PC-9 (cell line): ENCODE measurements at places on chromosomes 3 and 15.
A peak's percentile ranks its signal among the peaks of the same experiment; 100 is the strongest.

DNA sequence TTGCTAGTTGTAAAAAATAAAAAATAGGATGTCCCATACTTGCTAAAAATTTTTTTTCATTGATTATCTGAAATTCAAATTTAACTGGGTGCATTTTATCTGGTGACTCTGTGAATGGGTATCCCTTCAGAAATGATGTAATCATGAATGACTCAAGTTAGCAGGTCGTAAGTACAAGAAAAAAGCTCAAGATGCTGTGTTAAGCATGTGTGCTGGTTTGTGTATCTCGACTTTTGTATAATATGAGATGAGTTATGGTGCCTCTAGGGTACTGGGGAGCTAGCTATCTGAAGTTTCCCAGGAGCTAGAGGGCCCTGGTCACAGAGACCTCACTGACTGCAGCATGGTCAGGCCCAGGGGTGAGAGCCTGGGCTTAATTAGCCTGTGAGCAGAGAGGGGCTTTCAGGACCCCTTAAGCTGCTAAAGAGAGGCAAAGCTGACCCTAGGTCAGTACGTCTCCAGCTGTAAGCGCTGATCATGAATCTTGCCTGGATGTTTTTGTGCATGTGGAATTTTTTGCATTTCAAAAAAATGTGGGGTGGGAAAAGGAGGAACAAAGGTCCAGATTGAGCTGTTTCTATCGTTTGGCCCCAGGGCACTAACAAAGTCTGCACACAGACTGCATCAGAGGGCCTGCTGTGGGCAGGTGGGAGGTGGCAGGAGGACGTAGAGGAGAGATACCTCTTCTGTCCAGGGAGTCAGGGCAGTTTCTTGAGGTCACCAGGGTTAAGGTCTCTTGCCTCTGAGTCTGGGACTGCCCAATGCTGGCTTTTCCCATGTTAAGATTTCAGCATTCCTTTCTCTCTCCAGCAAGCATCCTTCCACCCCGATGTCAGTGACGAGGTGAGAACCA lies 233.2 kb upstream of the TPM1 start:
- no peak for DNase-seq

- DNase-seq = peak; percentile 59
These were observed at the start of gene NLGN1 for GRCh38 chr3:173397161-173398110. Gene NLGN1 (plus strand): TSS chr3:173397744.

GRCh38 chr3:120081719-120082118 lies 12.5 kb downstream of the GSK3B start:
- DNase-seq = no peak

DNA sequence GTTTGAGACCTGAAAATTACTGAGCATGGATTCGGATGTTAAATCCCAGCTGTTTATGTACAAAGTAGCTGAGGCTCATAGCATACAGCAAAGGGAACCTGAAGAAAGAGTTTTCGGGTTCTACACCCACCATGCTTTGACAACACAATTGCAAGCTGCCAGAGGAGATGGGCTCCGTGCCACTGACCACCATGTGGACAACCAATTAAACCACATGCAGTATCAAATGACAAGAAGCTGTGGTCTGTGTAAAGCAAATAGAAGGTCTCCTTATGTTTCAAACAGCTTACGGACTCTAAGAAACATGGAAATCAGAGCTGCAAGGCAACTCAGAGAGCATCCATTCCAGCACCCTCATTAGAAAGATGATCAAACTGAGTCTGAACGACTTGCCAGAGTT lies 12.9 kb downstream of the GABRB3 start:
- DNase-seq = no peak

DNA sequence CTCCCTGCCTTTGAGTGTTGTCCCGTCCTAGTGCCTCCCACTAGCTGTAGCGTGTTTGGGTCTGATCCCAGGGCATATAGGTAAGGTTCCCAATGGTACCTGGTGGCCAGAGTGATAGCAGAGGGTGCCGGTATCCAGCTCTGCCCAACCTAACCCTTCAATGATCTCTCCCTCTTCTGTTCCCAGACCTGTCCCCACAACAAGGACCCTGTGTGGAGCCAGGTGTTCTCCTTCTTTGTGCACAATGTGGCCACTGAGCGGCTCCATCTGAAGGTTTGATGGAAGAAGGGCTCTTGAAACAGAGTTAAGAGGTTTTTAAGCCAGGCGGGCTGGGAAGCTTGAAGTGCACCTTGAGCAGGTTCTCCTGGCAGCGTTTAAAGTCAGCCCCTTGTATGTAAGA lies 35.5 kb downstream of the ESYT3 start:
- DNase-seq = no peak

GRCh38 chr15:88590759-88591158 lies 30.4 kb upstream of the AEN start:
- DNase-seq = no peak

- DNase-seq = no peak
These were observed 316.2 kb downstream of the PTPRG start for GRCh38 chr3:61877359-61878138.

- DNase-seq = no peak
These were observed 71.4 kb upstream of the TLE3 start for GRCh38 chr15:70169147-70169546.

GRCh38 chr3:54137311-54137710 lies 15.0 kb downstream of the CACNA2D3 start:
- no peak for DNase-seq

GRCh38 chr3:105253225-105253624 lies 113.5 kb upstream of the ALCAM start:
- DNase-seq = no peak

DNA sequence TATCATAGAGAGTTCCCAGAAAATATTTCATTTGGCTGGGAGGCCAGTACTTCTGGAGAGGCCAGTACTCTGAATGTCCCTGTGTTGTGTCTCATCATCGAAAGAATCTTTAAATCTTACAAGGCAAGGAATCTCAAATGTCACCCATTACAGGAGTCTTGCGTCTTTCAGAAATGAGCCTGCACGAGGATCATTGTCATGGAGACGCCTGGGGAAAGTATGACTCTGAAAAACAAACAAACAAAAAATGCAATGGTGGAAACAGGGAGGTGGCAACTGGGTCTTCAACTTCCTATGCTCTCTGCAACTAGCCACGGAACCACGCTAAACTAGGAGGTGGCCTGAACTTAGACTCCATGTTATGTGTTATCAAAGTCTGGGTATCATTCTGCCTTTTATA lies 804.6 kb downstream of the EPHA3 start:
- DNase-seq = no peak

GRCh38 chr3:159252772-159253384 lies 451.0 kb downstream of the MFSD1 start:
- DNase-seq = peak; percentile 22

DNA sequence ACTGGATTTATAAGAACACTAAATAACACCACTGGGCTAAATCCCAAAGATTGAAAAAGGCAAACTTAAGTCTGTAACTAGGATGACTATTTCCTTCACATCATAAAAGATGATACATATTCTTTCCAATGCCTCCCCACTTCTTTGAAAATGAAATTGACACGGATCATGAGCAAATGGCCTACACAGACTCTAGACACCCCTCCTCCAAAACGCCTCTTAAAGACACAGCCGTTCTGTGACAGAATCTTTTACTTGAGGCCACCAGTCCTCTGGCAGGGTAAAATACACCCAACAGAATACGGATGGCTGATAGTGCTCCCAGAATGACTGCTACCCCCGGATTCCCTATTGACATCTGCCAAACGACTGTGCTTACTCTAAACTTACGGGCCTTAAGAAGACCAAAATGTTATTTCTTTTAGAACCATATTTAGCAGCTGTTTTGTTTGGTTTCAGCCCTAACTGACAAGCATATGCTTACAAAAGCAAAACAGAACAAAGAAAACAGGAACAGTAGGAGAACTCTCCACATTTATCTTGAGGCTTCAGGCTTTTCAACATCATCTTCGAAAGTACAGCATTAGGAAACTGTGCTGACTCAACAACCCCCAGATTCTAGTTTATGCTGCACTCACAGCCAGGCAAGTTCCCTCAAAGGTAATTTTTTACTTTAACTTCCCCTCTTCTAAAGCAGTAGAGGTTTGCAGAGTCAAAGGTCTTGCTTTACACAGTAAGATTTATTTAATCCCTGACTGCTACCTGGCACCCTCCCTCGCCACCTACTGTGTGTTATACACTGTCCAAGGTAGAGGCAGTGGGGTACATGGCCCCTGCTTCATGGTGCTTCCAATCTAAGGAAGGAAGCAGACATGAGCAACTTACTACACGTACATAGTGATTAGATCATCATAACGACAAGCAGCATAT lies 84.3 kb downstream of the TNIK start:
- no peak for DNase-seq

DNA sequence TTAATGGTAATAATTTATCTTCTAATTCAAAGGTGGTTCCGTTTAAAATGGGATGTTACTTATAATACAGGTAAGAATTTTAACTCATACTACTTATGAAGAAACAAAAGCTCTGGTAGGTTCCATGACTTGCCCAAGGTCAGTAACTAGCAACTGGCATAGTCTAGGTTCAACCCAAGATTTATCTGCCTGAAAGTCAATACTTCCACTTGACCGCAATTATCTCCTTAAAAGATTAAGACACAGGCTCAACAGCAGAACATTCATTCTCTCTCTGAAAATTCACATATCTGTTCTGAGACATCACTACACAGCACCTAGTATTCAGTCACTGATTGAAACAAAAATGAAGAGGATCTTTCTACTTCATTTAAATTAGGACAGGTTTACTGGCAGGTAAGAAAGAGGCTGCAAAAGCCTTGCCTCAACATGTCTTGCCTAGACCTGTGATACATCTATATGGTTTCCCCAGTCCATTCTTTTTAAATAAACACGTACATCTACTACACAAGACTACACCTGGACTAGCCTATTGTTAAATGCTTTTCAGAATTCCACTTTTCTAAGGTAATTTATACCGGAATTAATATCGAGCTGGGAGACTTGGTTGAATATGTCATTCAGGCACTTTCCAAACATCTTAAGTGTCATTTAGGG lies 1.2 kb downstream of the CSNK1G1 start:
- no peak for DNase-seq

- DNase-seq = no peak
These were observed 249.1 kb downstream of the OTOL1 start for GRCh38 chr3:161745741-161746140.

GRCh38 chr15:58521293-58521991 lies 89.7 kb downstream of the LIPC start:
- peak; percentile 98 for DNase-seq

DNA sequence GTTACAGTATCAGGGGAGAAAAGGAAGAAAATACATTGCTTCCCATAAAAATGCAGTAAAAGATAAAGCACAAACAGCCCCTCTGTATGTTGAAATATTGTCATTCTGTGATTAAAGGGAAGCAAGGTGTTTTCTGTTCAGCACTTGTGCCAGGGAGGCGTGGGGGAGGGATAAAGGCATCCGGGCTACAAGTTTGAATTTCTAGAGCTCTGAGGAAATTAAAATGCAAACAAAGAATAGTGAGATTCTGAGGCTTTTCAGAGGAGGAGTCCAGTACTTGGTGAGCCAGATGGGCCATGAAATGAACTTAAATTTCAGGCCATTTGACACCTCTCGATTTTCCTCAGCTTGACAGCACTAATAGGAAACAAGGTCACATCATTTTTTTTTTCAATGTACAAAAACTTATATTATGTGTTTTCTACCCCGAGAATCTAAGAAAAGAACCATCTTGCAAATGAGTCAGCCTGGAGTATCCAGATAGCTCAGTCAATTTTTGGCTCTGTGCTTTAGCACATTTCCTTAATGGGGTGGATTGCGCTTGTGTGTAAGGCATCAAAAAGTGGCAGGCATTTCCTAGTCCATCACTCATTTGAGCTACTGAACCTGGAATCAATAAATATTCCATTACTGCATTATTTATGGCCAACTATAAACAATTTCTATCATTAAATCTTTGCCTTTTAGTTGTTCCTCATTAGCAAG lies 640.8 kb upstream of the TBL1XR1 start:
- DNase-seq = no peak

DNA sequence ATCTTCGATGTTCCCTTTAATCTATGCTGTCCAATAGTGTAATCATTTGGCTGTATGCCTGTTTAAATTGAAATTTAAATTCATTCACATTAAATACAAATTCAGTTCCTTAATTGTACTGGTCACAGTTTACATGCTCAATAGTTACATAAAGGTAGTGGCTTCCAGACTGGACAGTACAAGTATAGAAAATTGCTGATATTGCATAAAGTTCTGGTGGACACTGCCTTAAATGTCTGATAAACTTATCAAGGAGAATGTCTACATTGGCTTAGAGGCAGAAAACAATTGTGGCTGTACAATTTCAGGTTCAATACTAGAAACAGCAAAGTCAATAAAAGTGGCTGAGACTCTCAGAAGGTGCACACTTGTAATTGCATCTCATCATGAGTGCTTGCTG lies 365.2 kb downstream of the RBMS3 start:
- no peak for DNase-seq

- DNase-seq = no peak
These were observed 236.2 kb upstream of the LYSMD4 start for GRCh38 chr15:99969261-99969920.

DNA sequence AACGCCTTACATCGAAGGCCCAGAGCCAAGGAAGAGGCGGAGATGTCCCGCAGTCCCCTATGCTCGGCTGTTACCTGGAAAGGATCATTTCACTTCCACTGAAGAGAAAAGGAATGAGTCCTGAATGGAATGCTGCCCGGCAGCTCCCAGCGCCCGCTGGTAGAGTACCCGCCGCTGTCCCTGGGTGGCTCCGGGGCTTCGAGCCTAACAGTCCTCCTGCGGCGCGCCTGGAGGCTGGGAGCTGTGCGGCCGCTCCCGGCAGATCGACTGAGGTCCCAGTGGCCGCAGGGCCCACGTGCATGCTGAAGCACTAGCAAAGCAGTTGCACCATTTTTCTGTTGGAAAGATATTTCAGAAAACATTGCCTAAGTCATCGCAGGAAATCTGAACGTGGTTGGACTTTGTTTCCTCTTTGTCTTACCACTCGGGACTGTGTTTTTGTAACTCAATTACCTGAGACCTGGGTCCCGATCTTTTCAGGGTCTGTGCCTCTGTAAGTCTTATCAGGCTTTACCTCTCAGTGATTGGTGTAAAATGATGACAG lies 984 bp downstream of the RNU6-1 start:
- DNase-seq = peak; percentile 79

DNA sequence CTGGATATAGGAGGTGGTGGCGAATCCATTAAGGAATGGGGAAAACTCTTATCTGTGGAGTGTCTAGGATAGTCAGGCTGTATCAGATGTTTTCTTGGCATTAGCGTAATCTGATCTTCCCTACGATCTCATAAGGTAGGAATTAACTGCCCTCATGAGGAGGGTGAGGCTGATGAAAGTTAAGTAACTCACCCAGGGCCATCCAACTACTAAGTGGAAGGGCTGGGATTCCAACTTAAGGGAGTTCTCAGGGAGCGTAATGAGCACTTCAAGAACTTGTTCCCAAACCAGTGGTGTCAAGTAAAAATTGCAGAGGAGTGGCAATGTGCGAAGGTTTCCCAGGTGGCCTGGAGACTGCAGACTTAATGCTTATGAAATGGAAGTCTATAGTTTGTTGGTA lies 55.9 kb upstream of the OSBPL11 start:
- peak; percentile 66 for DNase-seq

GRCh38 chr15:28004143-28005003 lies 94.7 kb downstream of the OCA2 start:
- DNase-seq = no peak

- DNase-seq = no peak
These were observed 51.9 kb upstream of the GAP43 start for GRCh38 chr3:115571413-115571812.
